Hematopoietic multipotent progenitor cell treated with erythropoietin and hydrocortisone succinate and interleukin-3 and kit ligand, for 17 days (in vitro differentiated cells): ENCODE measurements at places on chromosomes 13 and 19.

- no peak for DNase-seq
Measured at GRCh38 chr19:23770672-23771250, 12.1 kb upstream of the ZNF681 start.

DNA sequence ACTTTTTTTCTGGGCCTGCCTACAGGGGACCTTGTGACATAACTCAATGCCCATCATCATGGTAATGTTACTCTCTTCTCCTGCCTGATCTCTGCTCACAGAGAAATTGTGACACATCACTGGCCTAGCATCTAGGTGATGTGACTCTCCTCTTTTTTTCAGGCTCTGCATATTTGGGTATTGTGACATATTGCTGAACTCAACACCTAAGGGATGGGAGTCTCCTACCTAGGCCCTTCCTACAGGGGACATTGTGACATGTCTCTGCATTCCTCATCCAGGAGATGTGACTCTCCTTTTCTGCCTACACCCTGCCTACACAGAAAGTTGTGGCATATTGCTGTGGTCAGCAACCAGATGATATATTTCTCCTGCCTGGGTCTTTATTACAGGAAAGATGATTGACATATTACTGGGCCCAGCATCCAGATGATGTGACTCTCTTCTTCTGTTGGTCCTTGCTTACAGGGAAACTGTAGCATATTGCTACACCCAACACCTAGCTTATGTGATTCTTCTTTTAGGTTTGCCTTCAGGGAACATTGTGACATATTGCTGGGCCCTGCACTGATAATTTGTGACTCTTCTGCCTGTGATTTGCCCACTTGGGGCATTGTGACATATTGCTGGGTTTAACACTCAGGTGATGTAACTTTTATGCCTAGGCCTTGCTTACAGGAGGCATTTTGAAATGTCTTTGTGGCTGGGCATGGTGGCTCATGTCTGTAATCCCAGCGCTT, 21.0 kb upstream of the ZNF254 start:
- DNase-seq, result no peak

GRCh38 chr19:45470762-45471081, 2.9 kb downstream of the FOSB start:
- DNase-seq, result peak; percentile 9

DNA sequence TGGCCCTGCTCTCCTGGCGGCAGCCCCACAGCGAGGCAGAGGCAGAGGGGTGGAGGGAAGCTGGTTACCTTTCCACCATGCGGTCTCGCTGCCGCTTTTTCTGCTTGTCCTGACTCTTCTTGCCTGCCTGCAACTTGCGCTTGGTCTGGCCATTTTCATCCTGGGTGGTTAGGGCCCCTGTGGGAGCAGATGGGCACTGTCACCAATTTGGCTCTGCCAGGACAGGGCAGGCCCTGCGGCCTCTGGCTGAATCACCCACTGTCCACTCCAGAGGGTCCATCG, 19.6 kb upstream of the AKAP8 start:
- no peak for DNase-seq

- DNase-seq, result no peak
Measured at GRCh38 chr19:18339723-18340122, 675 bp upstream of the PGPEP1 start.

DNA sequence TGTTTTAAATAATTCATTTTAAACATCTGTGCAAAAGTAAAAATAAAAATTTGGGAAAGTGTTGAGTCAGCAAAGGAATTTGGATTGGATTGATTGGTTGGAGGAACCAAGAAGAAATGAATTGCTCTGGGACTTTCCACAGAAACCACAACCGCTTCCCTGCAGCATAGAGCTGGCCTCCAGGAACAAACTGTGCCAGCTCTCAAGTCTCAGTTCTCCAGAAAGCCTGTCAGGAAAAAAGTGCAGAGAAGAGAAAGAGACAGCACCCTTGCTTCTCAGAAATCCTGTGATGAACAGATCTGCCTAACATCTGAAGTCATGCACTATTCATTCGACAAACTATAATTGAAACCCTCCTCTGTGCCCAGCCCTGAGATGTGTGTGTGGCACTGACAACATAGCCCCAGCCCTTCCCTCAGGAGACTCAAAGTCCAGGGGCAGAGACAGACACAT, 14.8 kb downstream of the LYPD3 start:
- no peak for DNase-seq

DNA sequence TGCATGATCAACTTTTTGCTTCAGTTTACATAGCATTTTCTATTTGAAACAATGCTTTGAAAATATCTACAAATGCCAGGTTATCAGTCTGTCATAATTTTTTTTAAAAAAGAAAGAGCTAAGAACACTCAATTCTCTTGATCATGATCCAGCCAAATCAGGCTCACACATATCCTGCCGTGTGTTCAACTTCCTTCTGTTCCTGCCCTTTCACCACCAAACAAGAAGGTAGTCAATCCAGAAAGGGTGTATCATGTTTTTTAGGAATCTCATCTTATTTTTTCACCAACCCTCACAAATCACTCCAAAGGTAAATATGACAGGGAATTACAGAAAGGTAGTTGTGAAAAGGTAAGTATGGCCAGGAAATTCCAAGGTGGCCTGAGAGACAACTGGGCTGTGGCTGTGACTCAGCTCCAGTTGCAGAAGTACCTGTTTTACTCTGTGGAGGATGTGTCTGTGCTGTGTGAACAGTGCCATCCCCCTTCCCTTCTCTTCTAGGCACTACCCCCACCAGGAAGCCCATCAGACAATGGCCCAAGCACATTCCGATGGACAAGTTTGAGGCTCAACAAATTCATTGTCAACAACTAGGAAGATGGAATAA, 138.8 kb upstream of the GJB6 start:
- DNase-seq, result no peak

GRCh38 chr13:69657676-69658075, 449.9 kb upstream of the ATXN8OS start:
- DNase-seq, result no peak

DNA sequence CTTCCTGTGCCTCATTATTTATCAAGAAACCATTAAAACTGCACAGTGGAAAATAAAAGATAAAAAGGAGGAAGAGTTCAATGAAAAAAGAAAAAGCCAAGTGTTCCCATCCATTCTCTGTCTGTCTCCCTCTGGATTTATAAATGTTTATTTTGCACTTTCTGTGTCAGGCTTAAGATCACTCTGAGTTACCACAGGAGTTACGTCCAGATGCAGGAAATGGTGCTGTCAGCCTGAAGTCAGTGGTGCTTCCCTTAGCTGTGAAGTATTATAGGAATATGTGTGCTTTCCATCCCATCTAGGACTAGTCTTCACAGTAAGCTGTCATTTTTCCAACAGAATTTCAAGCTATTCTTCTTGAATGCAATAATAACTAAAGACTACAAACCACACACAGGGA, 420.2 kb downstream of the KCTD12 start:
- no peak for DNase-seq

GRCh38 chr19:44702551-44703176, 3.7 kb downstream of the CEACAM16 start:
- no peak for DNase-seq

DNA sequence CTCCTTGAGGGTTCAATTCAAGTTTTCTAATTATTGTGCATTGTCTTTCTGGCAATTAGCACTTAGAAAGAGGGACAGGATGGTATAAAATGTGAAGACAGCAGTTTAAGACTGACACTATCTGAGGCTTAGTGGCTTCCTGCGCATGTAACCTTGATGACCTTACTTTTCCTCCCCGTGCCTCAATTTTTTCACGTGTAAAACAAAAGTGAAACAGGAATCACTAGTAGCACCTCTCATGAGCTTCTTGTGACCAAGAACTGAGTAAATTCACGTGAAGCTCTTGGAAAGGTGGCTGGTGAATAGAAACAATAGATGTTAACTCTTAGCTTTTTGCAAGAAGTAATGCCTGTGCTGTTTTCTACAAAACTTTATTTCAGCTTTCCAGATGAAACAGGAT, 233.9 kb downstream of the LMO7 start:
- DNase-seq, result no peak

DNA sequence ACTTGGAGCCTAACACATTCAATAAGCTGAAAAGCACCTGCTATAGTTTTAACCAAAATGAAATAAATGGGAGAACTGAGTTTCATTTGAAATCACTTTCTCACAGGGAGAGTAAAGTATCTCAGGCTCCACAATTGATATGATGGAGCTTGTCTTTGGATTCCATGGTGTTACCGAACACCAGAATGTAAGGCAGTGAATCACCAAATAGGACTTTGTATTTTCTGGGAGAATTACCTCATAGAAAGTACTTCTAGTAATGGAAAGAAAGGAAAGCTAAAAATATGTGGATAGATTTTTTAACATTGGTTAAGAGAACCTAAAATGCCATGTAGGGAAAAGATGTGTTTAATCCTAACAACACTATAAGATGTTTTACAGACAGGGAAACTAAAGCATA, 123.6 kb downstream of the NALCN start:
- DNase-seq, result no peak

GRCh38 chr13:36840718-36841250, 21.8 kb downstream of the RFXAP start:
- DNase-seq, result no peak

DNA sequence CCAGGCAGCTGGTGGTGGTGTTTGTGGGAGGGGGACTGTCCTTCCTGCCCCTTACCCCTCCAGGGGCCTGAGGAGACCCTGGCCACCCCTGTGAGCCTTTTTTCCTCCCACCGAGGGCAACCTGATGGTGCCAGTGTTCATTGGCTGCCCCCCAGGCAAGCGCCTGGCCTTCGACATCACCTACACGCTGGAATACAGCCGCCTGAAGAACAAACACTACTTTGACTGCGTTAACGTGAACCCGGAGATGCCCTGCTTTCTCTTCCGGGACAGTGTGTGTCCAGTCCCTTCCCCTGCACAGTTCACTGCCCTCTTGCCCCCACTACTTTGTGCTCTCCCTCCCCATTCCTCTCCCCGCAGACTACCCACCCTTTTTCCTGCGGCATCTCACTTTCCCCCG, 7.3 kb upstream of the PSMD8 start:
- no peak for DNase-seq

DNA sequence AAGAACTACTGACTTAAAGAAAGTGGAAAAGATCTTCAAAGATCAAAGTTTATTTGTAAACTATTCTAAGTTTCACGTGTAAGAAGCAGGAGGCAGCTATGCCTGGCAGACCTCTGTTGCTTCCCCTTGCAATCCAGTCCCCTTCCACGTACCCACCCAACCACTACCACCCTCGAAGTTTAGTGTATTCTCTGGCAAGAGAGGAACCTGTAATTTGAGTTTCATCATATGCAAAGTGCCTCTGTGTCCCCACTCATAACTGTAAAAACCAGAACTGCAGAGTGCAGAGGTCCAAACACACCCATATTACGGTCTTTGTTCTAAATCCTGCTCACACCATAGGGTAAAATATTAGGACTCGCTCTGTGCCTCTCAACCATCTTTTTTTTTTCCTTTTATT, 75.8 kb upstream of the FRY start:
- no peak for DNase-seq

- DNase-seq, result no peak
Measured at GRCh38 chr19:44554641-44555246, 25.3 kb upstream of the CEACAM20 start.

- no peak for DNase-seq
Measured at GRCh38 chr13:39279077-39279476, 240.8 kb downstream of the NHLRC3 start.

DNA sequence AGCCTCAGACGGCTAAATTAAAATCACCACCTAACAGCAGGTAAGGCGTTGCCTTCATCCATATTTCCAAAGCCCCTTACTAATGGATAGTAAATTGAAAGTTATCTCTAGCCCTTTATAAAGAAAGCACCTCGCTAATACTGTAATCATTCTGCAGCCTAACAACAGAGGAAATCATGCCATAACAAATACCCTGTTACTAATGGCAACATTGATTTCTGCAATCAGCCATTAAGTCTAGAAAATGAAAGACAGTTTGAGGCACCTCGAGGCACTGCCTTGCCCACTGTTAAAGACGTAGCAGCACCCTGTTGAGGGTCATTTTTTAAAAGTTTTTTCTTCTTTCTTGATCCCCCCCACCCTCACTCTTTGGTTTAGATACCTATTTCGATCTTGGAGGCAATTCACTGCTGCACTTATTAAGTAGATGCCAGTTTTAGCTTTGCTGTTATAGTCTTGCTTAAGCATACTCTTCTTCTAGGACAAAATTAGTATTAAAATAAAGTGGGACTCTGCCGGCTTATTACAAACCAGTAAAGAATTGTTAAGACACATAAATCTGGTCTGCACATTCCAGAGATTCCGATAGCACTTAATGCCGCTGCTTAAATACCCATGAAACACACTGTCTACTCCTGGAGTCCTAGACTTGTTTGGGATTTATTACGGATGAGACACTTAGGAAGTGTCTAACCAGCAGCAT, 74.8 kb downstream of the ZNF536 start:
- DNase-seq, result no peak

DNA sequence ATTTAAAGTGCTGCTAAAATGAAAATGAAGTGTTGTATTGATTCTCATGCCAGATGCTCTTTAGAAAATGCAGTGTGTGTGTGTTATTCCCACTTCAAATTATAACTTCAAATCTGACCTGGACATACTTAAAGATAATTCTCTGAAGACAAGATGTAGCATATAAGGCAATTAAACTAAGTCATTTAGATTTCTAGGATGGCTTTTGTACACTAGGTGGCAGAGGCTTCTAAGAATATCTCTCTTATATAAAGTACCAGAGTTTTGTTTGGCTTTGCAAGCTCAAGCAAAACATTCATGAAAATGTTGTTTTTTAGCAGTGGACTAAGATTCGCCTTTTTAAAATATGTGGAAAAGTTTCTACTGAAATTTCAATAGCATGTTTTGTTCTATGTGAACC, 407.2 kb downstream of the GPC5 start:
- no peak for DNase-seq

DNA sequence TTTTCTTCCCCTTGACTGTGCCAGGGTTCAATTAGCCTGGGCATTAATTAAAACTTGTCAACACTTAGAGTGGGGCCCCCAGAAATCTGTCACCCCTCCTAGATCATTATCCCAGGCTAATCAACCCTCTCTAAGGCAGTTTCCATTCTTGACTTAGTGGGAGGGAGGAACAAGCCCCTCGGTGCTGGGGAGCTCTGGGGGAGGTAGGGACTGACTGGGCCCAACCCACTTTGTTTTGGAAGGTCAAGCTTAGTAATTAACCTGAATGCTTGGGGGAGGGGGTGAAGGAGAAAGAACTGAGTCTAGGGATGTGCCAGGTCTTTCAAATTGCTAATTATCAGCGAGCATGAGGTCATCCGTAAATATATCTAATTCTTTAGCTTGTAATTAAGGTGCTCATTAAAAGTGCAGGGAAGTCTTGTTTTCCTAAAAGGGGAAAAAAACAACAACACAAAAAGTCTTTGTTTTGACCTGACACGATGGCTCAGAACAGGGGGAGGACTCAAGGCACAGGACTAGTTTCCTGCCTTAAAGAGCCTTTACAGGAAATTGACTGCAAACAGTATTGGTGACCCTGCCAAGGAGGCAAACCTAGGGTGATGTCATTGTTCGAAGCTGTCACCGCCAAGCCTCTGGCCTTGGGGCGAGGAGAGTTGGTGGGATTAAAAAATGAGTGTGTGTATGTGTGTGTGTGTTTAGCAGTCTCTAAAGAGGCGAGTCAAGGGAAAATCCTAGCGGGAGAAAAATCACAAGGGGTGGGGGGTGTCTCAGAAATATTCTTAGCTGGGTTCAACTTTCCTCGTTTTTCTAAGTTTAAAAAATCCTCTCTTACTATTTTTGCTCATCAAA, 19.4 kb downstream of the ACTN4 start:
- DNase-seq, result no peak

GRCh38 chr13:96783511-96783910, 210.8 kb downstream of the OXGR1 start:
- no peak for DNase-seq

- no peak for DNase-seq
Measured at GRCh38 chr13:33629605-33630360, 188.2 kb upstream of the RFC3 start.

GRCh38 chr13:113275387-113275786, 21.7 kb upstream of the LAMP1 start:
- peak; percentile 45 for DNase-seq

GRCh38 chr19:3245050-3245449, 20.6 kb downstream of the CELF5 start:
- no peak for DNase-seq
